Naive B cell (primary cell): ENCODE measurements at places on chromosomes 5 and 9.

- DNase-seq: no peak
These were observed 44.5 kb upstream of the SLC6A19 start for GRCh38 chr5:1156754-1157460.

DNA sequence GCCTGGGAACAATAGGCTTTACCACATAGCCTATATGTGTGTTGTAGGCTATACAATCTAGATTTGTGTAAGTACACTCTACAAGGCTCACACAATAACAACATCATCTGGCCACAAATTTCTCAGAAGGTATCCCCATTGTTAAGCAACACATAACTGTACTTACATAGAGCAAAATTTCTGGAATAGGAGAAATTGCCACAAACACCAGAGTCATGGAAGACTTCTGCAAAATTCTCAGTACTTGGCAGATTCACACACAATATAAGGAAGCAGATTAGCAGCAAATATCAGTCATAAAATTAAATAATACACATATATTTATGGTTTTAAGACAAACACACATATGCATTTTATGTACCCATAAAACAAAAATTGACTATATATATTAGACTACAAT is 16.4 kb downstream of the GNAQ start:
- DNase-seq: no peak

DNA sequence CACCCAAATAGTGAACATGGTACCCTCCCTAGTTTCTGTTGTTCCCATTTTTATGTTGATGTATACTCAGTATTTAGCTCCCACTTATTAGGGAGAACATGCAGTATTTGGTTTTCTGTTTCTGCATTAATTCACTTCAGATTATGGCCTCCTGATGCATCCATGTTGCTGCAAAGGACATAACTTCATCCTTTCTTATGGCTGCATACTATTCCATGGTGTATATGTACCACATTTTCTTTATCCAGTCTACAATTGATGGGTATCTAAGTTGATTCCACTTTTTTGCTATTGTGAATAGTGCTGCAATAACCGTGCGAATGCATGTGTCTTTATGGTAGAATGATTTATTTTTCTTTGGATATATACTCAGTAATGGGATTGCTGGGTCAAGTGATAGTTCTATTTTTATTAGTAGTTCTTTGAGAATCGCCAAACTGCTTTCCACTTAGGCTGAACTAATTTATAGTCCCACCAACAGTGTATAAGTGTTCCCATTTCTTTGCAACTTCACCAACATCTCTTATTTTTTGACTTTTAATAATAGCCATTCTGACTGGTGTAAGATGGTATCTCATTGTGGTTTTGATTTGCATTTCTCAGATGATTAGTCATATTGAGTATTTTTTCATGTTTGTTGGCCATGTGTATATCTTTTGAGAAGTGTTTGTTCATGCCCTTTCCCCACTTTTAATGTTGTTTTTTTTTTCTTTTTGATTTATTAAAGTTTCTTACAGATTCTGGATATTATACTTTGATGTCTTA is 79.6 kb downstream of the SMIM15 start:
- no peak for DNase-seq

DNA sequence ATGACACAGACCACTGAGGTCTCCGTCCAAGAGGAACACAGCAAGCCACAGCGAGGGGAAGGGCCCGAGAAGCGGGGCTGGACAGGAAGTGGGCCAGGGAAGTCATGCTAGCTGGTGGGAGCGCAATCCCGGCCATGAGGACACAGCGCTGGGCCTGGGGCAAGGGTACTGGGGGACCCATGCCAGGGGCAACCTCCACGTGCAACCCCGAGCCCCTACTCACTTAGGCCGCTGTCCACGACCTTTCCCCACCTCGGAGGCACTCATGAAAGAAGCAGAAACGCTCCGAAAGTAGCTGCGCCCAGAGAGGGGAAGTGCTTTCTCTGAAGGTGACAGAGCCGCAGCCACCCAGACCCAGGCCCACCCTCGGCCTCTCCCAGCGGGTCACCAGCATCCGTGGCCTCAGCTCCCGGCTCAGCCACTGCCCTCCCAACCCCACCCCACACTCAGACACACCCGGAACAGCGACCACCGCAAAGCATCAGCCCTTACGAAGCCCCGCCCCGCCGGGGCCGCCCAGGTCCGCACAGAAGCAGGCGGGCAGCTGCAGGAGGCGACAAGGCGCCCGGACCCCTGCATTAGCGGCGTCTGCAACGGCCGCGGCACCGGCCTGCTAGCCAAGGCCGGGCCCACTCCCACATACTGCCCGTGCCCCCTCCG is 782 bp downstream of the BICD2 start:
- DNase-seq: peak; percentile 48

GRCh38 chr5:39176759-39177630 is 42.4 kb downstream of the FYB1 start:
- no peak for DNase-seq

GRCh38 chr5:129120158-129120581 is 25.6 kb downstream of the ISOC1 start:
- DNase-seq: no peak

DNA sequence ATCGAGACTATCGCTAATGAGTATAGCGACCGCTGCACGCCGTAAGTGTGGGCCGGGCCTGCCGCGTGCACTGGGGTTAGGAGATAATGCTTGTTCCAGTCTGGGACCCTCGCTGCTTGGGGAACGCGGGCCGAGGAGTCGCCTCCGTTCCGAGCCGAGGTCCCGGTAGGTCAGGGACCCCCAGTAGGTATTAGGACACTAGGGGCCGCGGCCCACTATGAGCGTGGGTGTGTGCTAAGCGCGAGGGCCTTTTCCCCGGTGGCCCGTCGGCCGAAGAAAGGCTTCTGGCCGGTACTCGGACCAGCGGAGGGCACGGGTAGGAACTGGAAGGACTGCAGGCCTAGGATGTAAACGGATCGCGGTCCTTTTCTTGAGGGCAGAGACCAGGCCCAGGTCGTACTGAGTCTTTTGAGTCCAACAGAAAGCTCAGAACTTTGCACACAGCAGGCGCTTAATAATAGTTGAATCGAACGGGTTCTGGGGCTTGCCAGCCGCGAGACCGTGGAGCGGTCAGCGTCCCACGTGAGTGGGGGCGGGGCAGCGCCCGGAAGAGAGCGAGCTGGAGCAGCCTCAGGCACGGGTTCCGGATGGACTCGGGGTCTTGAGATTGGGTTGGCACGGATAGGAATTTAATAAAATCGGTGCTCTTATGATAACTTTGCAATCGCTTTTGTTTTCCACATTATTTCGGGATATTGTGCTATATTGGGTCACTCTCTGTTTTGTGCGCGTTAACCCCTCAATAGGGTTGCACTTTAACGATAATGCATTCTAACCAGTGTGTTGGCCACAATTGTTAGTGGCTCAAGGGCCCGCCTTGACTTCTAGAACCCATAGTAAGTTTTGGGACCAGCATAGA is 733 bp downstream of the HSPA4 start:
- peak; percentile 24 for DNase-seq

- DNase-seq: no peak
These were observed 29.0 kb downstream of the FAT2 start for GRCh38 chr5:151562019-151562707.

DNA sequence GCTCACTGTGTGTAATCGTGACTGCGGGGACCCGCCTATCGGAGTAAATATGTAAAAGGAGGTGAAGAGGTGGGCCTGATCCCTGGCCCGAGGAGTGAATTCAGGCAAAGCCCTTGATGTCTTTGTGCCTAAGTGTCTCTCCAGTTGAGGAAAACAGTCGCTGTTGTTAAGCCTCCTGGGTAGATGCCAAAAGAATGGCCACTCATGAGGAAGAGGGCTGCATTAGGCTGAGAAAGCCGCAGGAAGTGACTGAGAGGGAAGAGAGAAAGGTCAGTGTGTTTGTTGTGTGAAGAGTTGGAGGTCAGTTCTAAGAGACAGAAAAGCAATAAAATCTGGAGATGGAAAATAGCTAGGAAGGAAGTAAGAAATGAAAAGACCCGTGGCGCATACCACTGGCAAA is 35.8 kb upstream of the PIP5K1B start:
- no peak for DNase-seq

DNA sequence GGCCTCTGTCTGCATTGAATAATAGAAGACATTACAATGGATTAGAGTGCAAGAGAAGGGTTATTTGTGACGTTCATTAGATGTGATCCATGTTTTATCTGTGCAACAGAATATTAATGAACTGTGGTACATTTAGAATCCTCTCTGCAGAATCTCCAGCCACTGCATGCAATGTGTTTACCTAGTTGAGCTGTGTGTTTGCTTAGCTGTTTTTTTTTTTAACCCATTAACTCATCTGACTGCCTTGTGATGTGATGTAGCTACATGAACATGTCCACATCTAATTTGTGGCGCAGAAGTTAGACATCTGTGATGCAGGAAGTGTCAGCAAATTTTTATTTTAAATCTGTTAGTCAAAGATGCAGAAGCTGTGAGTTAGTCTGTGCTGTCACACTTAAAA is 236.9 kb downstream of the CD180 start:
- DNase-seq: no peak

- no peak for DNase-seq
These were observed 157.1 kb downstream of the ZNF462 start for GRCh38 chr9:107020040-107020530.

- peak; percentile 16 for DNase-seq
These were observed 2.2 kb downstream of the ST6GALNAC6 start for GRCh38 chr9:127897193-127897692.

DNA sequence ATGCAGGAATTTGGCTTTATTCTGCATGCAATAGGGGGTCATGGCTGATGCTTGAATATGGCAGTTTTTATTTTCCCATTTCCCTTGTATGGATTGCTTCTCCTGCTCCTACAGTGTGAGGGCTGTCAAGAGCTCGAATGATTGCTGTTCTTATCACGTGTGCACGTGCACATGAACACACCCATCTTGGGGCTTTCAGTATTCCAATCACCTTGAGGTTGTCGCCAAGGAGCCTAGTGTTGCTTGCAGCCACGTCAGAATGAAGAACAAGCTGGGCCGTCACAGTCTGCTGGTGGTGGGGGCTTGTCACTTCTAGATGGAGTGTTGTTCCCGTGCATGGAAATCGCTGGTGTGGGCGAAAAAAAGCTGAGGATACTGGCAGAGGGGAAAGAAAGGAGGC is 219.4 kb upstream of the GLRA1 start:
- DNase-seq: no peak

- no peak for DNase-seq
These were observed 115.7 kb downstream of the FBXL17 start for GRCh38 chr5:108266242-108266641.

DNA sequence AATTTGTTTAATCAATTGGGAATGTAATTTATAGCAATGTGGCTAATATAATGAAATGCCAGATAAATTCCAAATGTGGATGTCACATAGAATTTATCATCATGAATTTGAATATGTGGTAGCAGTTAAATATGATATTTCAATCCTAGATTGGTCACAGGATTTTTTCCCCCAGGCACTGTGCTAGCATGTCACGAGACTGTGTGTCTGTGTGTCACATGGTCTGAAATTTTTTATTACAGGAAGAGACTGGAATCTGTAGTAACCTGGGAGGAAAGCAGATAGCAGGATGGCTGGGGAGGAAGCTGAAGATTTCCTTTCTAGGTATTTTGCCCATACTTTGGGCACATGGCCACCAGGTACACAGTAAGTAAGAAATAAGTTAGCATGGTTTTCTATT is 35.4 kb upstream of the MSH3 start:
- no peak for DNase-seq

GRCh38 chr5:130571076-130571475 is 594.0 kb downstream of the HINT1 start:
- no peak for DNase-seq

- no peak for DNase-seq
These were observed 729 bp upstream of the HAND1 start for GRCh38 chr5:154478752-154479159.

DNA sequence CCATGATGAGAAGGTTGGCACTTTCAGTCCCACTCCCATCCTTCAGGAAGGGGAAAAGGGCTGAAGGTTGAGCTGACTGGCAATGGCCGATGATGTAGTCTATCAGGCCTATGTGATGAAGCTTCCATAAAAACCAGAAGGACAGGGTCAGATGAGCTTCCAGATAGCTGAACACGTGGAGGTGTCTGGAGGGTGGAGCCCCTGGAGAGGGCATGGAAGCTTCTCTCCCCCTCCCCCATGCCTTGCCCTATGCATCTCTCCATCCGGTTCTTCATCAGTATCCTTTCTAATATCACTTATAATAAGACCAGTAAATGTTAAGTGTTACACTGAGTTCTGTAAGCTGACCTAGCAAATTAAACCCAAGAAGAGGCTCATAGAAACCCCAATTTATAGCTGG is 32.6 kb upstream of the SMU1 start:
- no peak for DNase-seq

DNA sequence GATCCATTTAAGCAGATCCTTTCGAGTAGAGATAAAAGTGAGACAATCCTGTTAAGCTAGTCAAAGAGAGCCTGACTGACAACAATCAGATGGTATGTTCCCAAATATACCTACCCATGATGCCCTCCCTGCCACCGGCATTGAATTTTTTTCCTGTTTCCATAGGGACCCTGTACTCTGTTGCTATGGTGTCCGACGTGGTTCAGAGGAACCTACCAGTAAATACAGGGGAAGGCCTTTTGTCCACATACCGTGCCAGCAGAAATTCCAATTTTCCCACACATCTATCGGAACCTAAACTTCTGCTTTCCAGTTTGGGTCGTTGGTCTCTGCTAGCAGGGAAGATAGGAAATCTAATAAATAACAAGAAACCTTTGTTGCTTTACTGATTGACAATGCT is 64.7 kb downstream of the MEGF10 start:
- DNase-seq: no peak

- no peak for DNase-seq
These were observed 167.0 kb downstream of the CAAP1 start for GRCh38 chr9:26725573-26725972.

GRCh38 chr9:102550266-102550665 is 444.9 kb upstream of the CYLC2 start:
- no peak for DNase-seq

GRCh38 chr5:171633776-171634470 is 151.7 kb upstream of the SMIM23 start:
- peak; percentile 3 for DNase-seq

DNA sequence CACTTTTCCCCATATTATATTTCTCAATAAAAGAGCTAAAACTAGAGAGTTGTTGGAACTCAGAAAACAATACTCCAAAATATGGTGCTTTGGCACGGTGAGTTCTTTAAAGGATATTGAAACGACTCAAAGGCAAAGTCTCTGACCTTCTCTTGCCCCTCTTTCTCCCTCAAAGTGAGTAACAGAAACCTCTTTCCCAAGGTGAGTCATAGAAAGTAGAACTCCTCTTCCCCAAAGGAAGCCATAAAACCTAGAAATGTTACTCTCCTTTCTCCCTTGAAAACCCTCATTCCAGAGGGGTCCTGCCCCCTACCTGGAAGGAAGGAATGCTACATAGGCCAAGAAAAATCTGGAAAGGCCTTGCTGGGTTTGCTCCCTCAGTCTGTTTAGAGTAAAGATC is 47.5 kb downstream of the RAPGEF6 start:
- DNase-seq: no peak

- DNase-seq: peak; percentile 72
These were observed at the start of gene FAM120A for GRCh38 chr9:93450945-93451815. Gene FAM120A, plus strand, starts transcription at chr9:93451685. Its CDS starts 231 bp downstream, at chr9:93451916.

GRCh38 chr5:95487880-95488279 is 66.9 kb downstream of the SKIC3 start:
- no peak for DNase-seq
